AML-193 (cell line): ENCODE measurements at places on chromosomes 2 and 18.
A peak's percentile ranks its signal among the peaks of the same experiment; 100 is the strongest.

- DNase-seq = no peak
These were observed 369.2 kb downstream of the GALNT13 start for GRCh38 chr2:154240921-154241379.

- DNase-seq = no peak
These were observed 14.0 kb upstream of the DCC start for GRCh38 chr18:52325997-52326396.

DNA sequence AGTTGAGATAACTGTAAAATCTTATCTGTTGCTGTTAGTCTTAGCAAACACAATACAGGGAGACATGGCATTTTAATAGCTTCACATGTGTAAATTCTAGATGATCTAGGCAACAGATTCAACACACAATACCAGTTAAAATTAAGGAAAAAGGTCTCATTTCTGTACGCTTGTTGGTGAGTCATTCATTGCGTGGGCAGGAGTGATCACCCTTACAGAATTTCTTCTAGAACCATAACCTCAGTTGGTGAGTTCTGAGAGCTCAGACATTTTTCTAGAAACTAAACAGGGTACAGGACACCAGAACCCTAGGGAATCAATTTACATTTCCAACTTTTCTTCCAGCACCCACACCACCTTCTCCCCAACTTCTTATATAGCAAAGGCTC is 81.9 kb downstream of the SLC8A1 start:
- DNase-seq = no peak

DNA sequence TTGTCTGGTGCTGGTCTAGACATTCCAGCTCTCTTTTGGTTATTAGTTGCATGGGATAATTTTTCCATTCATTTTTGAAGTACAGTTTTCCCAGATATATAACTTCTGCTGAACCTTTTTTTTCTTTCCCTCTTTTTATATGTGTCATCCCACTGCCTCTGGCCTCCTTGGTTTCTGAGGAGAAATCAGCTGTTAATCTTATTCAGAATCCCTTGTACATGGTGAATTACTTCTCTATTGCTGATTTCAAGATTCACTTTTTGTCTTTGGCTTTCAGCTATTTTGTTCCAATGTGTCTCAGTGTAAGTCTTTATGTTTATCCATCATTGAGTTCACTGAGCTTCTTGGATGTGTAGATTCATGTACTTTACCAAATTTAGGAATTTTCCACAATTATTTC is 99.7 kb downstream of the ARHGEF4 start:
- no peak for DNase-seq

GRCh38 chr2:82837588-82838304 is 1621.3 kb downstream of the SUCLG1 start:
- DNase-seq = peak; percentile 73
